ENCODE measurements at places on chromosomes 3 and 15.

DNA sequence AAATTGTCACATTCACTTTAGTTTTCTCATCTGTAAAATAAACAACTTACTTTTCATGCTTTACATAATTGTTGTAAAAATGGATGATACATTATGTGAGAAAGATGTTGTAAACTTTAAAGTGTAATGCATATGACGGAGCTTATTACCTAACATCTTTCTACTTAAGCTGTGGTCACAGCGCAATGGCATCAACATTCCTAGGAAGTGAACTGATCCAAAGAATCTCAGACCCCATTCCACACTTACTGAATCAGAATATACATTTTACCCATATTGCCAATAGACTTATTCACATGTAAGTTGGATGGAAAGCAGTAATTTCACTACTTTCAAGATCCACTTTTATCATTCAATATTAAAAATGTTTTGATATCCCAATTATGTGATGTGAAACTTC lies 497.5 kb downstream of the FGF12 start:
- no peak for DNase-seq

- no peak for DNase-seq
Observed at GRCh38 chr15:94777037-94777436, 545.7 kb downstream of the MCTP2 start.

- no peak for DNase-seq
Observed at GRCh38 chr15:43330780-43331087, 361 bp upstream of the LCMT2 start.

DNA sequence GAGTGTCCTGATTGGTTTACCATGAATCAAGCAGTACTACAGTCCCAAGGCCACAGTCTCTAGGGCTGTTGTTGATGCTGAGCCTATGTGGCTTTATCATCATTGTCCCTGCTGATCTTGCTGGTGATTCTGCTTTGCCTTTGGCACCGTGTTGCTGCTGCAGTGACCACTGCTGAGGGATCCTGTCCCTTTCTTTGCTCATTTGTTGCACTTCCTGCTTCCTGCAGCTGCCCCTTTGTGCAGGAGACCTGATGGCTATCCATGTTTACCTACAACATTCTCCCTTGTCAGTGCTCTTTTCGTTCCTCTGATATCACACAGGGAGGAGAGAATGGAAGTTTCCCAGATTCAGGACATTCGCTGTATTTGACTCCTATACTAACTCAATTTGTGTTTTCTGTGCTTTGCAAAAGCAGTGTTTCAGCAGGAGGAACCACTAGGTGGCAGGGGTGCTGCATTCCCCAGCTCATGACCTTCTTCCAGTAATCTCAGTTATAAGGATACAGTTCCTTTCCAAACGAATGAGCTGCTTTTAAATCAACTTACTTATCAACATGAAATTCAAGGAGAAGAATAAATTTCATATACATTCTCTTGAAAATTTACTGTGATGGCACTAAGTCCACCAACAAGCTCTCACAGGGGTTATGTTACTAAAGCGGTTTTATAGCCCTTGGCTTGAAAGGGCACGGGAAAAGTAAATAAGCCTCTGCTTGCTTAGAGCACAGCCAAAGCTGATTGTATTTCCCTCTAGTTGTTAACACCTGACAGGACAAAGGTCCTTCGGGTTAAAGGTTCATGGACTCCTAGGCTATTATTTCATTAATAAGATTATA lies 9.7 kb upstream of the THUMPD3 start:
- peak; percentile 60 for DNase-seq

GRCh38 chr3:193347521-193348501 lies 30.7 kb downstream of the ATP13A5 start:
- no peak for DNase-seq

DNA sequence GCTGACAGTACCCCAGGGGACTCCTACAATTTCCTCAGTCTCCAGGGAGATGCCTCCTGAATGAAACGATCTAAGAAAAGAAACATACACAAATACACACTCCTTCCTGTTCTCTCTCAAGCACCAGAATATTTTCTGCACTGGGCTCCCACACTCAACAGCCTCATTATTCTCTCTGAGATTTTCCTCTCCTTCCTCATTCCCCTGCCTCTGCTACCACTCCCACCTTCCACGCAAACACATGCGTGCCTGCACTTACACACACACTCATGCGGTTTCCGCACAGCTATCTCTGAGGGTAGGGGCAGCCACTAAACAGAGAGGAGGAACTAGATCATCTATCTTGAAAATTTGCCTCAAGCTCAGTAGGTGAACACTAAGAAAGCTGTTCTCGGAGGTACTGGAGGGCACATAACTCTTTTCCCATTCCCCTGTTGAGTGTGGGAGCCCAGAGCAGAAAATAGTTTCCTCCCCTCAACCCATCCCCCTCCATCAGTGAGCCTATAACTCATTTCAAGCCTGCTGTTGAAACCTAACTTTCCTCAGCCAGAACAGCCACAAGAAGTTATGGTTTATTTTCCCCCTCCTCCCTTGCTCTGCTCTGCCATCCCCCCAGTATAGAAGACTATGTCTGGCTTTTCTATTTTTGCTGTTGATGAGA lies 30.5 kb upstream of the TIPARP start:
- DNase-seq, result no peak

GRCh38 chr3:136788154-136788553 lies 30.8 kb upstream of the SLC35G2 start:
- no peak for DNase-seq

- DNase-seq, result no peak
Observed at GRCh38 chr3:147652651-147653366, 243.6 kb downstream of the ZIC1 start.

DNA sequence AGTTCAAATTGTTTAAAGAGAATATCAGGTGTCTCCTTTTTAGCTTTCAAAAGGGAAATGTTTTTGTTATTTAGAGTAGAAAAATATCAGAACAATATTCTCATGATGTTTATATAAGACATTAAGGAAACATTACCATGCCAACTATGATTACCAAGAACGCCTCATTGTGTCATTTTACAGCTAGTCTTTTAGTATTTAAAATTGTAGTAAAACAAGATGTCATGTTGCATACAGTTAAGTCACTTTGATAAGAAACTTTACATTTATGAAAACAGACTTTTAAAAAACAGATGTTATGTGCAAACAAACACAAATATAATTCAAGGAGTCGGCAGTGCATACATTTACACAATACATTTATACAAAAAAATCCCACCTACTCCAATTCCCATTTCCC lies 4.4 kb downstream of the PLSCR4 start:
- DNase-seq, result no peak

DNA sequence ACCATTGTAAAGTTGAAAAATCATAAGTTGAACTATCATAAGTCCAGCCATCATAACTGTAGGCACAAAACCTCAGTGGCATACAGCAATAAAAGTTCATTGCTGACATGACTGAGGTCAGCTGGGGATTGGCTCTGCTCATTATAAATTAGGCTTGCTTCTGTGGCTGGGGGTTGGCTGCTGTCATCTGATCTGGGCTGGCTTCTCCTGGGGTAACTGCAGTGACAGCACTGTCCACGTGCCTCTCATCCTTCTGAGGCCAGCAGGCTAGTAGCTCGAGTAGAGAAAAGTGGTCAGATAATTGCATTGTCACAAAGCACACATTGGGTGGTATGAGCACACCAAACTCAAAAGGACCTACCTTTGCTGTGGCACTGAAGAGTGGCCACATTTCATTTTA lies 31.3 kb downstream of the CMTM7 start:
- no peak for DNase-seq

GRCh38 chr3:177284383-177284881 lies 87.2 kb upstream of the TBL1XR1 start:
- peak; percentile 31 for DNase-seq

DNA sequence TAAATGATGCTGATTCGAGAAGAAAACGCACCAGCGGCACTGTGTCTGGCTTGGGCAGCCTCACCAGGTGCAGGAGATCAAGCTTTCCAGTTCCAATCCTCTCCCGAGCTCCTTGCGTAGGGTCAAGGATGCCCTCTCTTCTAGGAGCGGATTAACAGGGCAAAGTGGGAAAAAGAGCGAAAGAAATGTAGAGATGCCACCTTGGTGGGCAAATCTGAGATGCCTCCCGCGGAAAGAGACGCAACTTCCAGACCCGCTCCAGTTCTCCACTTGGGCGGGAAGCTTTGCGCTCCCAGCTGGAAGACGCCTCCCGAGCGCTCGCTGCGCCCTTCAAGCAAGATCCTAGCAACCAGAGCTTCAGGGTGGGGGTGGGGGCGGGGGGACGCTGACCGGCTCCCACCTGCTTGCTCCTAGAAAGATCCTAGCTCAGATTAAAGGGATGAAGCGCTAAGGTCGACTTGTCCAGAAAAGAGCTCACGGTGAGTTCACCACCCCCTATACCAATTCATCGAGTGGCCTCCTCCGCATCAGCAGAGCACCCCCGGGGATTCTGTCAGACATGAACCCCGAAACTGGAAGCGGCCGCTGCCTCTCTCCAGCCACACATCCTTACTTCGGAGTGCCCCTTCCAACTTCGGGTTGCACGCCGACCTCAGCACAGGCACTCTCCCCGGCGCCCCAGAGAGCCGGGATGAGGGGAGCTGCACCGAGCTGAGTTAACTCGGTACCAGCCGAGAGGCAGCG lies 769 bp downstream of the TAFA4 start:
- DNase-seq, result no peak

DNA sequence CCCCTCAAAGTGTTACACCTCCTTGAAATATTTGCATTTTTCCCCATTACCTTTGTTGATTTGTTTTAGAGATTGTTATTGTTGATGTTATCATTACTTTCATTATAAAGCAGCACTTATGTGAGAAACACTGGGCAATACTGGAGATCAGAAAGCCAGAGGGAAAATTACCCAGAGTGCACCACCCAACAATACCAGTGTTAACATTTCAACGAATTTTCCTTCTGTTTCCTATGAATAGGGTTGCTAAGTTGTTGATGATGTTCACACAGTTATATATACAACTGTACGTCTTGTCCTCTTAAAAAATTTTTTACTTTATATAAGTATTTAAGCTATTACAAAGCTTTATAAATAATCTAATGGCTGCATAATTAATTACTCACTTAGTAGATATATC lies 173.6 kb upstream of the UMPS start:
- DNase-seq, result no peak

GRCh38 chr3:128081846-128082245 lies 29.6 kb downstream of the SEC61A1 start:
- no peak for DNase-seq

- DNase-seq, result no peak
Observed at GRCh38 chr15:90681056-90681455, 36.1 kb upstream of the BLM start.

DNA sequence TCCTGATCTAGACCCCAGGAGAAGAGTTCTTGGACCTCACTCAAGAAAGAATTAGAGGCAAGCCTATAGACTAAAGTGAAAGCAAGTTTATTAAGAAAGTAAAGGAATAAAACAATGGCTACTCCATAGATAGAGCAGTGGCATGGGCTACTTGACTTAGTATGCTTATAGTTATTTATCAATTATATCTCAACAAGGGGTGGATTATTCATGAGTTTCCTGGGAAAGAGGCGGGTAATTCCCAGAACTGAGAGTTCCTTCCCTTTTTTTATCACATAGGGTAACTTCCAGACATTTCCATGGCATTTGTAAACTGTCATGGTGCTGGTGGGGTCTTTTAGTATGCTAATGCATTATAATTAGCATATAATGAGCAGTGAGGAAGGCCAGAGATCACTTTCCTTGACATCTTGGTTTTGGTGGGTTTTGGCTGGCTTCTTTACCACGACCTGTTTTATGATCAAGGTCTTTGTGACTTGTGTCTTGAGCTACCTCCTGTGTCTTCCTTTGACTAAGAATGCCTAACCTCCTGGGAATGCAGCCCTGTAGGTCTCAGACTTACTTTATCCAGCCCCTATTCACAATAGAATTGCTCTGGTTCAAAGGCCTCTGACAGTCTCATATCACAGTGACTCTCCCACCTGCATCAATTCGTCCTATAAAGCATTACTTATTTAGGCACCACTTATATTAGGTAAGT lies 35.3 kb upstream of the PLSCR2 start:
- no peak for DNase-seq

- no peak for DNase-seq
Observed at GRCh38 chr3:170180079-170180907, 1.2 kb downstream of the PHC3 start.

GRCh38 chr3:57715686-57716085 lies 22.8 kb upstream of the DENND6A start:
- DNase-seq, result no peak

- DNase-seq, result peak; percentile 77
Observed at GRCh38 chr3:45011756-45012508, 14.2 kb upstream of the CLEC3B start.

- DNase-seq, result no peak
Observed at GRCh38 chr3:177174607-177175170, 22.6 kb downstream of the TBL1XR1 start.

GRCh38 chr15:88802991-88803240 lies 320 bp upstream of the ACAN start:
- DNase-seq, result no peak

DNA sequence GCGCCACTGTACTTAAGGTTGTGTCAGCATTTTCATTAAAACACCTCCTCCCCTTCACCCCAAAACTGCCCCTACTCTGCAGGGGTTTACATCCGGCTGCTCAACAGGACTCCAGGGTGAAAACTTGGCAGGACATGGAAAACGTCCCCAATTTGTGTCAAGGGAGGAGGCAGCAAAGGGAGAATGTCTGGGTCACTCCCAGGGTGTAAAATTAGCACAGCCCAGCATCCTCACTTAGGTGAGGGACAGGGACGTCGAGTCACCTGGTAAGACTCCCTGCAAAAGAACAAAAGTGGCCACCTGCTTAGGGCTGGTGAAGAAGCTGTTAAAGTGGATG lies 532.3 kb downstream of the FOXP1 start:
- no peak for DNase-seq

DNA sequence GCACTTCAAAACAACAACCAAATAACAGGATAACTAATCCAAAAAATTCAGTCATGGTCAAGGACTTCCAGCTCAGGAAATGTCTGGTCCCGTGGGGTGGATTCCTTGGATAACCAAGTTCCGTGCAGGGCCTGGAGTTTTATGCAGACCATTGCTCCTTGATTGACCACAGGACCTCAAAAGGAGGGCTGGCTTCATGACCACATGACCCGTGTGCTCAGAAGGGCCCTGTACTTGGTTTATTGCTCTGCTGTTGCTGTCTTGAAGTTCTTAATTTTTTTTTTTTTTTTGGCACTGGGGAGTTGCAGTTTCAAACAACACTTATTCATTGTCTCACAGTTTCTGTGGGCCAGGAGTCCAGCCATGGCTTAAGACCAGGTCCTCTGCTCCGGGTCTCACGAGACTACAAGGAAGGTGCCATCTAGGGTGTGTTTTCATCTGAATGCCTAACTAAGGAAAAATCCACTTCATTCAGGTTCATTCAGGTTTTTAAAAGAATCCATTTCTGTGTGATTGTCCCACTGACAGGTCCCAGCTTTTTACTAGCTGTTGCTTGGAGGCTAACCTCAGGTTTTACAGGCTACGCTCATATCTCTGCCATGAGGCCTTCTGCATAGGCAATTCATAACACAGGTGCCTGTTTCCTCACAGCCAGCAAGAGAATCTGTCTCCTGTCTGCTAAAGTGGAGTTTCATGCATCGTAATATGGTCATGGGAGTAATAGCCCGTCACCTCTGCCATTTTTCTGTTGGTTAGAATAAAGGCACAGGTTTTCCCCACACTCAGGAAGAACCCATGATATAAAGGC lies 65.3 kb downstream of the FLNB start:
- no peak for DNase-seq
